ENCODE measurements at places on chromosomes 1 and 21.

DNA sequence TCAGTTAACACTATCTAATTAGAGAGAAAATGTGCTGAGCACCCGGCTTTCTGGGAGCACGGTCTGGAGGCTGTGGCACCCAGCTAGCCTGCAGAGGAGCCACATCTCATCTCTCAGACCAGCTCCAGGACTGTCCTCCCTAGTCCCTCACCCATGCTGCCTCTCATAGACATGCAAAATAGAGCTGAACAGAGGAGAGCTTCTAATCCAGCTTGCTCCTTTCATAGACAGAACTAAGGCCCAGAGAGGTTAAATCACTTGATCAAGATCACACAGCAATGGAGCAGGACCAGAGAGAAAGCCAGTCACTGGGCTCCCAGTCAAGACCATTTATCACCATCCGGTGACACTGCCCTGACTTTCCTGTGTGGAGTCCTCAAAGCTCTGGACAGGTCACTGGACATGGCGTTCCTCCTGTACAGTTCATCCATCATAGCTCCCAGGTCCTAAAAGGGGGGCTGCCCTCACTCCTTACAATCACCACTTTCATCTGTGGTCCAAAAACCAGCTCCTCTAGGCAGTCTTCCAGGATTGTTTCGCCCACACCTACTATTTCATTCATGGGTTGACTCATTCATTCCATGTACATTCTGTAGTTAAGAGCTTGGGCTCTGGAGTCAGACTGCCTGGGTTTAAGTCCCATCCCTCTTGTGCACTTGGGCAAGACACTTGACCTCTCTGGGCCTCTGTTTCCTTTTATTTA lies 8.8 kb upstream of the CAMK2N1 start:
- no peak for DNase-seq

DNA sequence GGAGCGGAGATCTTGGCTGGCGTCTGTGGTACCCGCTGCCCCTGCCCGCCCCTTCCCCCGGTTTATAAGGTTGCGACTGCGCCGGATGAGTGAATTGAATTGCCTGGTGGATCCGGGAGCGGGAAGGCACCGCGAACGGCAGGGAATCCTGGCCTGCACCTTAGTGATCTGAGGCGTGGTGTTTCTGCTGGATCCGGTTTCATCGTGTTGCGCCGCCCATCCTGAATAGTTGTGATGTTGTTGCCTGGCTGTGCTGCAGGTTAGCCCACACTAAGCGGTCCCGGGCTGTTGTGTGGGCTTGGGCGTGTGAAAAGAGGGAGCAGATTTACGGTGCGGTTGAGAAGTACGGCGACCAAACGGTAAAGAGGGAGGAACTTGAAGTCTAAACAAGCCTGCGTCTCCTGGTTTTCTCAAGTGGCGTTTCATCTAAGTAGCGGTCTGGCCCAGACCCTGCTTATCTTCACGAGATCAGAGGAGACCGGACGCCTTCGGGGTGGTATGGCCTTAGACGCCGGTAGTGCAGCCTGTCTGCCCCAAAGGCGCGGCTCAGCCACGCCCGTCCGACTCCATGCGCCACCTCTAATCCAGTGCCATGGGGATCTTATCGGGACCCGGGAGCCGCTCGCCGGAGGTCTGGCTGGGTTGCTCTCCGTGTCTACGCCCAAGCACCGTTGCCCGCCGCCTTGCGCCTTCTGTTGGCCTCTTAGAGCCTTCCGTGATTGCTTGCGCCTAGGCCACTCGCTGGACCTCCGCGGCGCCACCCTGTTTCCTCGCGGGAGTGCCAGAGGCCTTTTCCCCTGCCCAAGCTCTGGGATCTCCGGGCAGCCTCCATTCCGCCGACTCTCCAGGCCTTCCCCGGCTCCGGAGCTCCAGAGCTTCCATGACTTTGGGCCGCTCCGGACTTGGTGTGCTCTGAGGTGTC lies 87.5 kb upstream of the RHOU start:
- no peak for DNase-seq

GRCh38 chr1:164369698-164370365 lies 189.2 kb upstream of the PBX1 start:
- DNase-seq, result no peak

GRCh38 chr1:108554682-108555427 lies 5.0 kb upstream of the EEIG2 start:
- no peak for DNase-seq

DNA sequence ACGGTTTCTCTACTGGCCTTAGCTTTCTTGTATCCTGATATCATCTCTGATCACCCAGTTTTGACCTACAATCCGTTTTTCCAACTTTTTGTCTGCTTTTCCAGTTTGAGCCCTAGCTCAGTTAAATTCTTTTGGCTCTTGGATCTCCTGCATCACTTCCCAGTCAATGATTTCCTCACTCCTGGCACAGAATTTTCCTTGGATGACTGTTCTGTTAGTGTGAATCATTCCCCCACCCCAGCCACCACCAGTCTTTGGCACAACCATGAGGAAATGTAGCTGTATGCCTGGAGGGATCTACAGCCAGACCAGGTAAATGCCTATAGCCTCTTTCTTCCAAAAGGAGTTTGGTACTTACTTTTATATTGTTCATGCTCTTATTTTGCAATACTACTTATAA lies 187.2 kb upstream of the PTGFR start:
- DNase-seq, result no peak

GRCh38 chr1:37656881-37657280 lies 22.2 kb upstream of the RSPO1 start:
- DNase-seq, result no peak

DNA sequence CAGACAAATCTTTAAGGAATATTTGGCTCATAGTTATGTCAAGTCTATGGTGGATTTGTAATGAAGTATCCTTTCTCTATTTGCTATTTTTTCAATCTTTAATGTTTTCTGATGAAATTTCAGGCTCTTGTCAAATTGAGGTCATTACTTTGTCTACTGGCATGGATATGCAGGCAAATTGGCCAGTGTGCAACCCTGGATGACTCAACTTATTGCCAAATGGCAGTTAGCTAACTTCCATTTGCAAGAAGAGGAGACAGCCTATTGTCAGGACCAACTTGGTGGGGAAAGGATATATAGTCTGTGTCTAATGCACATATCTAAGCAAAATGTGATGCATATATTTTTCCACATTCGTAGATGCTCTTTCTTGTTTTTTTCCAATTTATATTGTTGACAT lies 530.5 kb downstream of the PTBP2 start:
- no peak for DNase-seq

- no peak for DNase-seq
These were observed 30.7 kb downstream of the EVI5 start for GRCh38 chr1:92754000-92754718.

GRCh38 chr1:22206551-22207125 lies 63.7 kb upstream of the WNT4 start:
- DNase-seq, result no peak

DNA sequence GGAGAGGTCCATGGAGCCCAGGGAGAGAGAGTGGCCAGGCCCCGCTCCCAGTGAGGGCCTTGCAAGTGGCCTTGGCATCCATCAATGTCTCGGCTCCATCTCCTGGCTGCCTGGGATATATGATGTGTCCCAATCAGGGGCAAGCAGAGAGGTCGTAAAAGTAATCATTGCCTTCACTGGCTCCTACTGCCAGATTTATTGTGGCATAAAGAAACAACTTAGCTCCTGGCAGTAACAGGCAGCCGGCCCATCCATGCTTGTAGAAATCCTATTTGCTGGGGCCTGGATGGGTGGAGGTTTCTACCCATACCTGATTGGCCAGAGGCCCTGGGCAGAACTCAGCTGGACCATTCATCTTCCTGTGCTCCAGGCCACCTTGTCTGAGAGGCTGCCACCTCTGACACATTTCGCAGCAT lies 272.6 kb downstream of the MATN1 start:
- DNase-seq, result no peak

DNA sequence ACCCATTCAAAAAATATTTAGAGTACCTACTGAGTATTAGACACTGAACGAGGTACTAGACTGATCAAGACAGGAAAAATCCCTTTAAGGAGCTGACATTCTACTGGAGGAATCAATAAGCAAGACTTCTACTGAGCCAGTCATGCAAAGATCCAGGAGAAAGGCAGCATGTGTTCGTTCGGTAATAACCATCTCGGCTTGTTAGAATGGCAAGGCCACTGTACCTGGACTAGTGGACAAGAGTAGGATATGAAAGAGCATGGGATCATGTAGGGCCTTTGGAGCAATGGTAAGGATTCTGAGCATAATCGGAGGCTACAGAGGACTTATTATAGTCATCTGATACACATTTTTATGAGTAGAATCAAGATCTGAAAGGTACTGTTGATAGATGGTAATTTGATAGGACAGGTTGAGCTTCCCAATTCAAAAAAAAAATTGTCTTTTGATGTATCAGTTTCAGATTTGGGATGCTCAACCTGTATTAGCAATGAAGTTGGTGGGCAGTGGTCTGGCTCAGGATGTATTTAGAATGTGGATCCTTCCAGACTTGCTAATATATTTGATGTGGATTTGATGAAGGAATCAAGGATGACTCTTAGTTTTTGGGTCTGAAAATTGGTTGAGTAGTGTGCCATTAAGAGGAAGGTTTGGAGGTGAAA lies 2.3 kb downstream of the COX20 start:
- no peak for DNase-seq

DNA sequence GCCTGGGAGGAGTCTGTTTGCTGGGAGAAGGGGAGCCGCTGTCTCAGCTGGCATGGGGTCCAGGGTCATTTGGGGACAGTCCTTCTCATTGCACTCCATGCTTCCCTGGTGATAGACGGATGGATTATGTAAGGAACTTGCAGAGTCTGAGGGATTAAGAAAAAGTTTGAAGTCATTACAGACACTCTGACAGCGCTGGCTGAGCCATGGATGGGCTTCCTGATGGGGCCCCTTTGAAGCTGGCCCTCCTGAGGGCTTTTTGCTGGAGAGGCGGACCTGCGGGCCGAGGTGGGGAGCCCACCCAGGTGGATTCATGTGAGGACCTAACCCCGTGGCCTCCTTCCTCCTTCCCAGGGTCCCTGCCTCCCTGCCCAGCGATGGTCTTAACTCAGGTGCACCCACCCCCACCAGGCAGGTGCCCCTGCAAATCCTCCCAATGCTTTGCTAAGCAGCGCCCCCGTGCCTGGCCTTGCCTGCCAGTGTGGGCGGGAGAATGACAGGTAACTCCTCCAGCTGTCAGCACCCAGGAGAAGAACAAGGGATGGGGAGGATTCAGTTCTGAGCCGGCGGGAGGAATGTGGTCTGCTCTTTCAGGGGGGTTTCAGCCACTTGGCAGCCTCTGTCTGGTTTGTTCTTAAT lies 24.2 kb upstream of the C1orf174 start:
- no peak for DNase-seq

DNA sequence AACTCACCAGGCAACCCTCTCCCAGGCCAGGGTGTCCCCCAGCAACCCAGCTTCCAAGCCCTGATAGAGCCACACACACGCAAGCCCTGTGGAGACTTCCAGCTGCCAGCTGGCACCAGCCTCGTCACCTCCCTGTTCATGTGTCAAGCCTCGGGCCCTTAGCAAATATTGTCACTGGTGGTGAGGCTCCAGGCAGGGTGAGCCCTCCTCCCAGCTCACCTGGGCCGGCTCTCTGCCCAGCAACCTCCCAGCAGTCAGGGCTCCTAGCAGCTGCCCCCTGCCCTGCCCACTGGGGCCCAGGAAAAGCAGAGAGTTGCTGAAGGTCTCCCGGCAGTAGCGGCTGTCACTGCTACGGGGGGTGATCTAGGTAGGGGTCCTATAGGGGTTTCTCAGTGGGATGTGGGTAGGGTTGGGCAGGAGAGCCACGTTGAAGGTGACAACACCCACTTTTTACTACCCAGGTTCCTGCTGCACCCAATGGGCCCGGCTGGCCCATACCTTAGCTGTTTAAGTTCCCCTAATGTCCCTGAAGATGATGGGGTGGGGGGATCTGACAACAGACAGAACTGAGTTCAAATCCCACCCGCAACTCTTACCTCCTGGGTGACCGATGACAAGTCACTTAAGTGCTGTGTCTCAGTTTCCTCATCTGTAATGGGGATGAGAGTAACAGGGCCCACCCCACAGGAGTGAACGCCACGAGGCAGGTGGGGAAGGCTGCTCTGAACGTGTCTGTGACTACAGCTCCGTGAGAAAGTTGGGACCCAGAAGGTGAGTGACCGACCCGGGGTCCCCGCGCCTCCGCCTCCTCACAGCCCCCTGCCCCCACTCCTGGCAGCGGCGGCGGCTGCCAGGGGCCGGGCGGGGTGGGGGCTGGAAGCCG lies 678 bp downstream of the TTC39A start:
- no peak for DNase-seq

GRCh38 chr1:186082235-186082937 lies 292.7 kb downstream of the TPR start:
- no peak for DNase-seq

GRCh38 chr1:42333662-42334239 lies 1.3 kb downstream of the FOXJ3 start:
- DNase-seq, result no peak

GRCh38 chr1:204079608-204079999 lies 6.7 kb downstream of the SOX13 start:
- no peak for DNase-seq

GRCh38 chr1:47465605-47466004 lies 27.8 kb downstream of the FOXD2 start:
- no peak for DNase-seq

DNA sequence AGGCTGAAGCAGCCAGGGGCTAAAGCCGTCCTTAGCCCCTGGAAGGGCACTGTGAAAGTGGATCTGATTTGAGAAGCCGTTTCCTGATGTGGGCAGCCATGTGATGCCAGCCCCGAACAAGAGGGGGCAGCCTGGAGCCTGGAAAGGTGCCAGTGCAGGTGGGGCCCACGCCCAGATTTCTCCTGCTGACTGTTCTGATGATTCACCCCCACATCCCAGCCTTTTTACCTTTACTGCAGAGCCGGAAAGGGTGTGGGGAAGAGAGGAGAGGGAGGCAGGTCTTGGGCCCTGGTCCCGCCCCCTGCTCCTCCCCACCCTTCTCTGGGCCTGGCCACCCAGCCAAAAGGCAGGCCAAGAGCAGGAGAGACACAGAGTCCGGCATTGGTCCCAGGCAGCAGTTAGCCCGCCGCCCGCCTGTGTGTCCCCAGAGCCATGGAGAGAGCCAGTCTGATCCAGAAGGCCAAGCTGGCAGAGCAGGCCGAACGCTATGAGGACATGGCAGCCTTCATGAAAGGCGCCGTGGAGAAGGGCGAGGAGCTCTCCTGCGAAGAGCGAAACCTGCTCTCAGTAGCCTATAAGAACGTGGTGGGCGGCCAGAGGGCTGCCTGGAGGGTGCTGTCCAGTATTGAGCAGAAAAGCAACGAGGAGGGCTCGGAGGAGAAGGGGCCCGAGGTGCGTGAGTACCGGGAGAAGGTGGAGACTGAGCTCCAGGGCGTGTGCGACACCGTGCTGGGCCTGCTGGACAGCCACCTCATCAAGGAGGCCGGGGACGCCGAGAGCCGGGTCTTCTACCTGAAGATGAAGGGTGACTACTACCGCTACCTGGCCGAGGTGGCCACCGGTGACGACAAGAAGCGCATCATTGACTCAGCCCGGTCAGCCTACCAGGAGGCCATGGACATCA lies at the start of gene SFN:
TSS of gene SFN (plus strand) at position 369 of the 904 bp plus-strand sequence. CDS start at position 433, 64 bp downstream.
- DNase-seq, result no peak

All from activated naive CD8-positive, alpha-beta T cell treated with anti-CD3 and anti-CD28 coated beads, Interleukin-2, amount 50 U/mL, for 16 hours (primary cell).